ENCODE measurements at places on chromosomes 6 and 20.
A peak's percentile ranks its signal among the peaks of the same experiment; 100 is the strongest.

- DNase-seq, result no peak
Observed at GRCh38 chr6:1576711-1577110, 33.0 kb upstream of the FOXC1 start.

GRCh38 chr20:63413963-63414684 lies 53.0 kb upstream of the CHRNA4 start:
- DNase-seq, result no peak

DNA sequence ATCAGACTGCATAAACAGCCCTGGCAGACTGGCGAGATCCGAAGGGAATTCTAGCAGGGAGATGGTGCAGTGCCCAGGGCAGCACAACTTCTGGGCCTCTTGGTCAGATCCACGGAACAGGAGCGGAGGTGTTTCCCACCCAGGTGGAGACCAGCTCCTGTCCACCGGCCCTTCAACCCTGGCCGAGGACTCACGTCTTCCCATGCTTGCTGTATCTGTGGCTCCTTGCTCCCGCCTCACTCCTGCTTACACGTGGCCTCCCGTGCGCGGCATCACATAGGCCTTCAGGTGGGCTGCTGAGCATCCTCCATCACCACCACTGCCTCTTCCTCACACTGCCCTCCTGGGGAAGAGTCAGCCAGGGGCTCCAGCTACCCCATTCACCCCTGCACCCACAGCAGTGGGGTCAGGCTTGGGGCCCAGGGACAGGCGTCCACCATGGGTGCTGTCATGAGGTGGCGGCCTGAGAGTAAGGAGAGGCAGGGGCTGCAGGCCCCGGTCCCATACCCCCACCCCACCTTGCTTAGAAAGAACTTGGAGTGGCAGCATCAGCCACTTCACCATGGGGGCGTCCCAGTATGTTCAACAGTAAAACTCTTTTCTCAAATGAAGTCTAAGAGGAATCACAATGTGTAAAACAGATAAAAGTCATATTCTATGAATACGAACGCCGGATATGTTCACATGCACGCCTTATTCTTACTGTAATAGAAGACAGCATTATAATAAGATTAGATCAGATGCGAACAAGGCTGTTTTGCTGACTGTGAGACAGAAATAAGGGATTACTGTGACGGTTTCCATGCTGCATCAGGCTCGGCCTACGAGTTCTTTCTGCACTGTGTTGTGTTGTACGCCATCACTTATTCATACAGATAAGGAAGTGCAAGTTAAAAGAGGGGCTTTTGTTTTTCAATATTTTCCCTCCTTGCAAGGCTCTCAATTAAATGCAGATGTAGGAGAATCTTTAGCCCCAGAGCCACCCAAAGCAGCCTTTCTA lies 165.4 kb downstream of the GRM4 start:
- no peak for DNase-seq

- DNase-seq, result no peak
Observed at GRCh38 chr20:939606-940005, 23.5 kb upstream of the ANGPT4 start.

DNA sequence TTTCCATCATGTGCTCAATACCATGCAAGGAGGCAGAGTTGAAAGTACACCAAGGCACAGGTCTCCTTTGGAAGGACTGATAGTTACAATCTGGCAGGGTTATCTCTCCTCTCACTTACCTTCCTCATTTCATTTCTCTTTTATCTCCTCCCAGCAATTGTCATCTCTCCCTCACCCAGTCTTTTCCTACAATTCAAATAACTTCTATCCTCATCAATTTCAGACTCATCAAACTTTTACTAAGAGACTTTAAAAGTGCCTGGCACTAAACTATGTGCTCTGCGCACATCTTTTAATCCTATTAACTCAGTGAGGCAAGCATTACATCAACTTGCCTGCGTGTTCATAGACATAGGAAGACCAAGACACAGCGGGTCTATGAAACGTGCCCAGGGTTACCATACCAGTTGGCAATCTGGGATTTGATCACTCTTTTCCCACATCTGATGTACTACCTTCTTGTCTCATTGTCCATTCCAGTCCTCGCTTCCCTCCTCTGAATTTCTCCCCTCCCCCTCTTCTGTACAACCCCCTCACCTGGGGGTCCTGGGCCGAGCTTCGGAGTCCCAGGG lies 1.2 kb downstream of the VARS1 start:
- peak; percentile 34 for DNase-seq

DNA sequence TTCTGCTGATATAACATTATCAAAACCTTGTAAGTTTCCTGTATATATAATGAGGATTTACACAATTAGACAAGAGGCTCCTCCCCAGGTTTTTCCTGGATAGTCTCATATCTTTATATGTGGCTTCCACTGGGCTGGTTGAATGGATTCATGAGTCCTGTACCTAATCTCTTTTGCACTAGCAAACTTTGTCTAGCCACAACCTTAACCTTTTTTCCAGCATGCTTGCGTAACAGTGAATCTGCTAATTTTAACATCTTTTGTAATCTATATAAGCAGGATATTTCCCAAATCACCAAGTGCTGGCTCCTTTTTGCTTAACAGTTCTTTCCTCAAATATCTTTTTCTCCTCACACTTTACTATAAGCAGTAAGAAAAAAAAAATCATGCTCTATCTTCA lies 153.6 kb downstream of the COL21A1 start:
- no peak for DNase-seq

- DNase-seq, result no peak
Observed at GRCh38 chr6:52138284-52138683, 47.9 kb upstream of the IL17A start.

DNA sequence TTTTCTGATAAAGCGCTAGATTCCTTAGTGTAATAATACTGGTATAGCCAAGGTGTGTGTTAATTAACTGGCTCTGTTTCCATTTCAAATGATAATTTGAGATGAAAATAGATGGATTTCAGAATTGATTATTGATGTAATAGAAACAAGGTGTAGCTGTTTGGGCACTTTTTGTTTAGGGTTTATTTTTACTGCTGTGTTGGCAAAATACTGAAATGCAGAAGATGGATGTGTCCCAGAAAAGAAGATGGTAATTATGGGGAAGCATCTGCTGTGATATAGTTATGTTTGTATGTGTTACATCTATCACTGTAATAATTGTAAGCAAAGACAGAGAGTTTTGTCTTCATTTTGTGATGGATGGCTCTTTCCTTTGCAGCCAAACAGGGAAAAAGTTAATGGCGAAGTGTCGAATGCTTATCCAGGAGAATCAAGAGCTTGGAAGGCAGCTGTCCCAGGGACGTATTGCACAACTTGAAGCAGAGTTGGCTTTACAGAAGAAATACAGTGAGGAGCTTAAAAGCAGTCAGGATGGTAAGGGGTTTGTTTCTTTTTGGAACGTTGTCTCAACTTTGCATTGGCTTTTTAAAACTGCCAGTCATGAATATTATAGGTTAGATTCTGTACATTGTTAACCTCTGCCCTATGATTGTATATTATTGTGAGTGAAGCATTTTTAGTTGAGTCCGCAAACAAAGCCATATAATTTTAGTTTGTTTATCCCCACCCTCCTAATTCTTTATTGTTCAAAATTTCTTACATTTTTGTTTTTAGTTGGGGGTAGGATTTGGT lies 8.6 kb upstream of the ACAT2 start:
- no peak for DNase-seq

DNA sequence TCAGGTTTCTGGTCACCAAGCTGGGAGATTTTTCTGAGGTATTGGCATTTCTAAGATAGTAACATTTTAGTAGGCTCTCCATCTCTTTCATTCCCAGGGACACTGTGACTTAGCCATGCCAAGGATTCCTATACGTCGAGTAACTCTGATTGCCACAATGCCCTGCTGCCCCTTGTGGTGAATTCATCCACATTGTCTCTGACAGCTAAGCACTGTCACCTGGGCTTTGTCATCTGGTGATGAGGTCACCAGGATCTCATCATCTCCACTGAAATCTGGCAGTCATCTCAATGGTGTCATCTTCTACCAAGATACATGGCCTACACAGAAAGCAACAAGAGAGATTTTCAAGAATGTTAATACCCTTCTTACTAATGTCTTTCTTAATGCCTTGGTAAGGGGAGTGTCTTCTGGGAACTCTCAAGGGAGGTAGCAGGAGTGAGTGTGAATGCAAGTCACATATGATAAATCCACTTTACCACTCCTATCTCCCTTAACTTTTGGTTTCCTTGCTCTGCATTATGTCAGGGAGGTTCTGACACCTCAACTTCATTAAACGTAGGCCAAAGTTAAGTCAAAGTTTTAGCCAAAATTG lies 246.7 kb downstream of the CD109 start:
- peak; percentile 9 for DNase-seq

- no peak for DNase-seq
Observed at GRCh38 chr6:166301611-166302529, 6.3 kb downstream of the PRR18 start.

GRCh38 chr20:37162646-37163045 lies 16.5 kb upstream of the RPN2 start:
- no peak for DNase-seq

DNA sequence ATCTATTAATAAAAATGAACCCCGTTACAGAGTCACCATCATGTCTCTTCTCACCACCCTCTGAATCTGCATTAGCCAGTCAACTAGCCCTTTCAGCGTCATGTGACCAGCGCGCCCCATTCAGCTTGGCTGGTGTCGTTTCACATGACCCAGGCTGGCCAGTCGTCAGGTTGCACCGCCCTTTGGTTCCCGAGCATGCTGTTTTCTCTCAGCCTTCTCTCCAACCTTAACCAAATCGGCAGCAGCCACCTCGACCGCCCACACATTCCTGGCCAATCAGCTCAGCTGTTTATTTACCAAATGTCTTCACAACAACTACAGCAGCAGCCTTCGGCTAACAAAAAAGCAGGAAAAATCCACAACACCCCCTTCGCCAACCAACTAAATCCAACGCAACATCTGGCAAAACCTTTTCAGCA lies 5.6 kb downstream of the SRSF3 start:
- no peak for DNase-seq

DNA sequence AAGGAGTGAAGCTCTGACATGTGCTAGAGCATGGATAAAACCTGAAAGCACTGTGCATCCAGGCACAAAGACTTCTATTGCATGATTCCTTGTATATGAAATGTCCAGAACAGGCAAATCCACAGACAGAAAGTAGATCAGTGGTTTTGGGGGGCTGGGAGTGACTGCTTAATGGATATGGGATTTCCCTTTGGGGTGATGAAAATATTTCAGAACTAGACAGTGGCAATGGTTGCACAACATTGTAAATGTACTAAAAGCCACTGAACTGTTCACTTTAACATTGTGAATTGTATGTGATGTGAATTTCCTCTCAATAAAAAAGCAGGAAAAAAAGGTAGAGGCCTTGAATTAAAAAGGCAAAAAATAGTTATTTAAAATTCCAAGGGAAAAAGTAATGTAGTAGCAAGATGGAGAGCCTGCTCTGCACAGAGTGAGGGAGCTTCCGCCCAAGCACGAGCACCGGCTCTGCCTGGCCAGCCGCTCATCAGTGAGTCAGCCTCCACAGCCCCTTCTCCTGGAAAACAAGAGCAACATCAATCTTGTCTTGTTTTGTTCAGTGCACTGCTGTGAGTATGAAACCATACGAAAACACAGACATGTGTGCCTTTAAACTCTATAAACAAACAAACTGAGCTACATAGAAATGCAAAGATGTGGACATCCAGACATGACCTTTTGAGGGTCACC lies 74.6 kb upstream of the THBS2 start:
- peak; percentile 74 for DNase-seq

DNA sequence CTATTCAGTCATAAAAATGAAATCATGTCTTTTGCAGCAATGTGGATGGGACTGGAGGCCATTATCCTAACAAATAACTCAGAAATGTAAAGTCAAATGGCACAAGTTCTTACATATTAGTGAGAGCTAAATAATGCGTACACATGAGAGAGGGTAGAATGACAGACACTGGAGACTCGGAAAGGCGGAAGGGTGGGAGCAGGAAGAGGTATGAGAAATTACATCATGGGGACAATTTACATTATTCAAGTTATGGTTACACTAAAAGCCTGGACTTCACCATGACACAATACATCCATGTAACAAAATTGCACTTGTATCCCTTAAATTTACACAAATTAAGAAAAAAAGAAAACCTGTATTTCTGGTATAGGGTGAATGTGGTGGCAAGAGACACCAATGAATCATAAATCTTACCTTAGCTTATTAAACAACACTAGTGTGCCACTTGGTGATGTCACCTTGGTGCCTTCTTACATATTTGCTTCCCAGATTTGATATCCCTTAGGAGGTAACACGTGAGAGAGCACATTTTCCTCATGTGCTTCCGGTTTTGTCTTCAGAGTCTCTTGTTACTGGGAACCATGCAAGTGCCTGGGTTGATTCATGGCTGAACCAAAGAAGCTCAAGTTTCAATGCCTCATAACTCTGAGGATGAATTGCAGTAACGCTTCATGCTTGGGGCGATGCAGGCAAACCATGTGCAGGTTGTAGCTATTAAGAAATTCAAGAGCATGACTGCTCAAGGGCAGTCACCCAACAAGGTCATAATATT lies 84.6 kb downstream of the DCDC2 start:
- DNase-seq, result no peak

GRCh38 chr6:11141295-11141694 lies 29.8 kb upstream of the ERVFRD-1 start:
- DNase-seq, result no peak

DNA sequence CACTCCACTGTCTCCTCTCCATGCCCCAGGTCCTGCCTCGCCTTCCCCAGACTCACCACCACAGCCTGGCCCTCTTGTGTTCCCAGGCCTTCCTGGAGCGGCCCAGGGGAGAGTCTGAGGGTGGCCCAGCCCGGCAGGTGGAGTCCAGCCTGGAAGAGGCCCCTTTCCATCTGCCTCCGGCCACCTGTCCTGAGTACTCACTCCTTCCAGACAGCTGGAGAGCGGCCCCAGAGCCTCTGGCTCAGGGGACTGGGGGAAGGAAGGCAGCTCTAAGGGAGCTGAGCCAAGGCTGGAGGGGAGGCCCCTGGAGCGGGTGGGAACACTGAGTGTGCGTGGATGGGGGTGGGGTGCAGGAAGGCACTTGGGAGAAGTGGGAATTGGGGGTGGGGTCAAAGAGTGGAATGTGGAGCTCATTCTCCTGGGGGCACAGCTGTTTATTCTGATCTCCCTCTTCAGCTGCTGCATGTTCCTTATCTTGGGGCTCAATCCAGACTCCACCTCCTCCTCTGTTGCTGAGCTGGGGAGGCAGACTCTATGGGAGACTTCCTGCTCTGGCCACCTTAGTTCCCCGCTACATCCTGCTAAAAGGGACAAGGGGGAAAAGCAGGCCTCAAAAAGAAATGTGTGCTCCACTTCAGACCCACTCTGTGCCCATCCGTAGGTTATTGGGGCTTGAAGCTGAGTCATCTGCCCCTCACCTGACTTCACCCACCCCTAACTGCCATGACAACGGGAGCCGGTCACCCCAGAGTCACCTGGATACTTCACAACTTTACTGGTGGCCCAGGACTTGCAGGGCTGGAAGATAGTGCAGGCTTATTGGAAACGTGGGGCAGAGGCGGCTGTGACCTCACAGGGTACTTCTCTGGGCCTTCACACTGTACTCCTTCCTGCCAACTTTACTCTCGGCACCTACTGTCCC lies 19.5 kb upstream of the TAF8 start:
- no peak for DNase-seq

Measured in GM03348 (cell line).